ENCODE measurements at places on chromosomes 7 and 10.

DNA sequence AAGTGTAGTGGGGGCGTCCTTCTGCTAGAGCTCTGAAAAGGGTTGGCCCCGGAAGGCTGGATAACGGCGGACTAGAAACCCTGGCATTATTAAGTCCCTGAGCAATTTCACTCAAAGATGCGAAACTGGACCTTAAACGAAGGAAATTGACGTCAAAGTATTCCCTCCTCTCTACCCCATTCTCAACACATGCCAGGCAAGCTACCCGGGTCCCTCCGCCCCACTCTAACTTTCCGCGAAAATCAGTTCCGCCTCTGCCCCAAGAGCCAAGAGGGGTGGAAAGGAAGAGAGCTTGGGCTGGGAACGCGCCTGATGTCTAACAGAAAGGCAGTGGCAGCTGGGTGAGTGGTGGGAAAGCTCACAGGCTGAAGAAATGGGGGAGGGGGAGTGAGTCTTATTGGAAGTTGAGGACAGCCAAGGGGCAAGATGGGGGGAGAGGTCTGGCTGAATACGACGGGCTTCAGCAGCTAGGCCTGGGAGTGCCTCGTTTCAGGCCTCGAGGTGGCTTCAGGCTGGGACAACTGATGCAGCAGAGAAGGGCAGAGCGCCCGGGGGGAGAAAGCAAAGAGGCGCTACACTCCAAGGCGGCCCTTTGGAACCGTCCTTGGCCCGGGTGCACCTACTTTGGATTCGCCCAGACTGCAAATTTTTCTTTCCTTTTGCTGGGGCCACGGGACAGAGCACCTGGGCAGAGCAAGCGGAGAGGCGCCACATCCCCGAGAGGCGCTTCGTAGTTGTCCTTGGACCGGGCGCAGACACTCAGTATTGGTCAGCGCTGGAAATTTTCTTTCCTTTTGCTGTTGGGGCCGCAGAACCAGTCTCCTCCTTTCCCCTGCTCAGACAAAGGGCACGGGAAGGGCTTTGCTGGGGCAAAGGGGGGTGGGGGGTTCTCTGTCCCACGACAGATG, 2.0 kb upstream of the FEZF1 start:
- no peak for DNase-seq

- DNase-seq: no peak
Measured at GRCh38 chr10:43038783-43039623, 37.9 kb upstream of the RET start.

GRCh38 chr7:123431075-123431614, 103.2 kb downstream of the IQUB start:
- DNase-seq: no peak

- DNase-seq: no peak
Measured at GRCh38 chr10:117955176-117955575, 91.6 kb downstream of the RAB11FIP2 start.

DNA sequence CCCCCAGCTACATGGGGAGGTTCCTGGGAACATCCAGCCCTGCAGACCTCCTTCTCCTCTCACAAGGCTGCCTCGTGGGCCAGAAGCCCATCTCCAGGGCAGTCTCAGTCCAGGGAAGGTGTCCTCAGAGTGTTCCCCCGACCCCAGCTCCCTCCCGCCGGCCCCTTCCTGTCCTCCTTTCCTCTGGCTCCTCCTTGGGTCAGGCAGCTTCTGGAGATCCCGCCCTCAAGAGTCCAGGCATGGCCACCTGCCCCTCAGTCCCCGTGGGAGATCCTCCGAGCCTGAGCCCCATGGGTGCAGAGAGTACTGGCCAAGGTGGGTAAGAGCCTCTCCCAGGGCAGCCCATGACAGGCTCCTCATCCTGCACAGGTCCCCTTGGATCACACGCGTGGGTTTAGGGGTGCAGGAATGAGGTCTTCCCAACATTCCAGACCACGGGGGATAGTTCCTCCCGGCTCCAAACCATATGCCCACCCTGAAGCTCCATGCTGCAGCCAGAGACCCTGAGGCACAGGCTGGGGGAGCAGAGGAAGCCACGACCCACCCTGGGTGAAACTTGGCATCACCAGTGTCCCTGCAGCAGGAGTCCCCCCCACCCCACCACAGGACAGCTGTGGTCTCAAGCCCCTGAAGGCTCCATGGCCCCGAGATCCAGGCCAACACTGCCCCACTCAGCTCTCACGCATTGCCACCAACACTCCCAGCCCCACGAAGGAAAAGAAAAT, 65.5 kb downstream of the OAT start:
- DNase-seq: no peak

GRCh38 chr7:100567751-100568175, 5.9 kb downstream of the SAP25 start:
- no peak for DNase-seq

DNA sequence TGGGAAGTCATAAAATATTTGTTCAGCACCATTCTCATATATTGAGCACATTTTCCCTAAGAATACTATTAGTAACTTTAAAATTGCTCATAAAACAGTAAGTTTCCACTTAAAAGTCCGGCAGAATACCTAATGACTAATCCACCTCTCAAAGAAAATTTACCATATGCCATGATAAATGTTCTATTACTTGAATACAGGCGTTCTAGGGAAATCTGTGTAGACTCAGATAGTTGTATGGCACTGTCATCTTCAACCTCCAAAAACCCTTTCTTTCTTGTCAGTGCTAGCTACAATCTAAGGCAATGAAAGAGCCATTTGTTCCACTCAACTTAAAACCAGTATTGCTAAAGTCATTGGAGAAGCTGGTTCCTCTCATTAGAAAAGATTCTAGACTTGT, 7.3 kb downstream of the GPR37 start:
- no peak for DNase-seq

GRCh38 chr7:1432411-1433082, 26.7 kb downstream of the MICALL2 start:
- peak; percentile 86 for DNase-seq

GRCh38 chr7:125555916-125556315, 626.3 kb upstream of the POT1 start:
- no peak for DNase-seq

DNA sequence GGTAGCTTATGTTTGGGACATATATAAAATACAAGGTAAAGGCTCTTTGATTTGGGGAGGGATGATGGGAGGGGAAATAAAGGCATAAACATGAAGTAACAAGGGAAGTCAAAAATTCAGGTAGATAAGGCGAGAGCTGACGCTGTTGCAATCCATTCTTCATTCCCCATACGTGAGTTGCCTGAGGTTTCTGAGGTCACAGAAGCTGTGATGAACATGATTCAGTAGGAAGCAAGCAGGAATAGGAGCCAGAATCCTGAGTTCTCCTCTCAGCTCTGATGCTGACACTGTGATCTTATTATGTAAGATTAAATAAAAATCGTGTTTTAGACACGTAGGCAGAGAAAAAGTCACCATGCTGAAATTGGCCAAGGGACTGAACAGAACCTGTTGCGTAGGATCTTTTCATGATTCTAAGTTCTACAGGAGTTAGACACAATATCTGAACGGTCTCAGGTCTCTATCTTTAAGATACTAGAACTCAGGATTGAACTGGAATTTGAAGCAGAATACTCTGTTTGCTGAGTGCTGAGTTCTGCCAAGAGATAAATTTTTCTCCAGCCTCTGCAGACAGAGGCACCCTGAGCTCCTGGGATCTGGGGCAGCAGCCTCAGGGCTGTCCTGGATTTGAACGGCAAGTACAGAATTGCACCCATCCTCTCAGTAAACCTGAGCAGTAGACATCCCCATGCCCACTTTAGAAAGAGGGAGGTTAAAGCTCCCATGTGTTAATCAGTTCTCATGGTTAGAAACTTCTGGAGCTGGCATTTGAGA, 21.0 kb downstream of the KLF6 start:
- no peak for DNase-seq

GRCh38 chr7:106285855-106286492, 1.2 kb upstream of the NAMPT start:
- DNase-seq: no peak

GRCh38 chr7:8208816-8209215, 53.2 kb downstream of the ICA1 start:
- DNase-seq: no peak

DNA sequence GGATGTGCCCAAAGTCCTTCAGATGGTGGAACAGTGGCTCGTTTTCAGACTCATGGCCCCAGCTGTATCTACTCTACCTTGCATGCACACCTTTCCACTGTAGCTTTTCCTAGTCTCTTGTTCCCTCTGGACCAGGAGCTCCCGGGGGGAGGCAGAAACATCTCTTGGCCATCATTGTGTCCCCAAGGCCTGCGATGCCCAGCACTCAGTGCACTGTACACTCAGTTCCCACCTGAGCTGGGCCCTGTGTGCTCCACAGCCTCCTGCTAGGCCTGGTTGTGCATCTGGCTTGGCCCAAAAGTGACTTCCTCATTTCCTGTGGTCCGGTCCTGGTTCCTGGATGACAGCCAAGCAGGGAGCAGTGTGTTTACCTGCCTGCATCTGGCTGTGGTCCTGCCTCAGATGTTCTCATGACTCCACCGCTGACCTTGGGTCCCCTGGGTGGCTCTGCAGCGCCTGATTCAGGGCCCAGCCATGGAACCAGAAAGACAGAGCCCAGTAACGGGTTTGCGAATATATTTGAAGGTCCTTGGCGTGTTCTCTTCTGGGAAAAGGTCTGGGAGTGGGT, 9.9 kb upstream of the DOCK1 start:
- no peak for DNase-seq

DNA sequence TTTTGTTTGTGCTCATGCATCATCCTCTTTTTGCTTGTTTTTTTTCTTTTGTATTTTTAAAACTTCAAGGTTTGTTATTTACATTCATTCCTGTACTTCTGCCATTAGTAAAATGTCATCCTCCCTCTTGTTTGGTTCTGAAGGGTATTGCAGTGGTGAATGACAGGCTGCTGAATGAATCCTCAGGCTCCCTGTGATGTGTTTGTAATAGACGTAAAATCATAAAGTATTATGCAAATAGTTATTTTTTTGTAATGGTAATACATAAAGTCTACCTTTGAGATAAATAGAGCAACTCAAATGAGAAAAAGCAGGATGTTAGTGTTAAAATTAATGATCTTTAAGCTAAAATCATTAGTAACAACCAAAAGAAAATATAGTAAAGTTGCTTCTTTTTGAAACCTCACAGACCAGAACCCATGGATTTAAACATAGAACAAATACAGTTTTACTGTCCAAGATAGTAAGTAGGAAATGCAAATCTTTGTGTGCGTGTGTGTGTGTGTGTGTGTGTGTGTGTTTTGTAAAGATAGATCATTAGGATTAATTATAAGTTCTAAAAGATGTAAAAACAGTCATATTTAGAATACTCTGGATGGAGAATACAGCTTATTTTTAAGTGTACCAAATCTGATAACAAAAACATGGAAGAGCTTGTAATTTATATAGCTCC, 4.5 kb downstream of the GLCCI1 start:
- no peak for DNase-seq

GRCh38 chr10:71981015-71981875, 17.1 kb downstream of the CHST3 start:
- no peak for DNase-seq

GRCh38 chr10:6958254-6958653, 378.2 kb upstream of the PRKCQ start:
- DNase-seq: no peak

- DNase-seq: no peak
Measured at GRCh38 chr7:45290880-45291279, 133.3 kb downstream of the RAMP3 start.

- DNase-seq: no peak
Measured at GRCh38 chr7:134845461-134845860, 66.0 kb downstream of the CALD1 start.

- no peak for DNase-seq
Measured at GRCh38 chr7:147578196-147578595, 1012.4 kb upstream of the C7orf33 start.

DNA sequence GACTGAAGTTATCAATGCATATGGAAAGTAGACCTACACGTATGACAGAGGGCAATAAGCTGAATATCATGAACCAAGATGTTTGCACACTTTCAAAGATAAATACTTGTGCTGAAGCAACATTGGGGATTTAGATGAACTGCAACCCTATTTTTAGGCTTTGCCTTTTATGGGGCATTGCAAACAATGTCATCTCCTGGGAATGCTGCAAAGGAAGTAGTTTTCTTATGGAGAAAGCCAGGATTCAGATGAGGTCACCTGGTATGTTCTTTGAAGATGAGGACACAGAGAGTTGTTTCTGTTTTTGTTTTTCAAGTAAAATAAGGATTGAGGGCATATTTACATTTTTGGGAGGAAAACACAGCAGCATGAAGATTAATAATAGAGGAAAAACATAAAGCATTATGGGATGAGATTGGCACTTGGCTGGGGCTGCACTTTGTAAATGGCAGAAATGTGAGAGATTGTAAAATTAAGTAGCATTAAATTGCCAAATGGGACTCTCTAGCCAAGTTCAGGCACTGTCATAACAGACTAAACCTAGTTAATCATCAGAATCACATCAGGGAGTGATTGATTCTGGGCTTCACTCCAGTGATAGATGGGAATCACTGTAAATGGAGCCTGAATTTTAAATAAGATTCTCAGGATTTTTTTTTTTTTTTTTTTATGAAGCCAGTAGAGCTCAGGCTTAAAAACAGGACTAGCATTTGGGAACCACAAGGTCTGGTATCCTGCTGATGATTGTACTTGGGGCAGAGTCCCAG, 63.1 kb downstream of the MALRD1 start:
- DNase-seq: no peak

GRCh38 chr10:15321431-15322341, 49.4 kb downstream of the FAM171A1 start:
- no peak for DNase-seq

- DNase-seq: no peak
Measured at GRCh38 chr10:70247360-70247759, 14.1 kb upstream of the PPA1 start.

GRCh38 chr10:62860946-62861345, 44.8 kb upstream of the EGR2 start:
- DNase-seq: no peak

DNA sequence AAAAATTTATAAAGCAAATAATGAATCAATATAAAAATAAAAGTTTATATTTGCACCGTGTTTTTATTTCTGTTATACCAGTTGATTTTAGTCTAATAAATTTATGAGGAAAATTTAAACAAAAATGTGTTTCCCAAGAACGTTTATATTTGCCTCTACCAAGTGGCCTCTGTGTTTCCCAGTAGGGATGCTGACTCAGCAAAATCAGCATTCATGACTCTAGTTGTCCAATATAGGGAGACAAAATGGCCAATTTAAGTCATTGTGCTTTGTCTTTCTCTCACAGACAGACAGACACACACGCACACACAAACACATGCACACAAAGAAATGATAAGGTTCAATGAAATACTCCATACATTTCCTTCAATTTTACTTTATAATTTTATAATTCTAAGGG, 942.5 kb upstream of the ZWINT start:
- peak; percentile 7 for DNase-seq

GRCh38 chr7:87199241-87199640, 20.3 kb downstream of the TMEM243 start:
- no peak for DNase-seq
